Astrocyte (in vitro differentiated cells and primary cell): ENCODE measurements at places on chromosomes 2 and 18.
A peak's percentile ranks its signal among the peaks of the same experiment; 100 is the strongest.

- no peaks in the 10 kb centered on the region for H3K27me3 ChIP-seq
- H3K4me1 ChIP-seq, result no peaks in the 10 kb centered on the region
Measured at GRCh38 chr2:222088561-222088960, 210.2 kb downstream of the PAX3 start.

- no peak for DNase-seq
- H3K27me3 ChIP-seq, result no peaks in the 10 kb centered on the region
- H3K4me3 ChIP-seq, result peak overlapping the region; percentile 98
- peaks cover 21% of the 10 kb centered on the region for H3K36me3 ChIP-seq
- H3K27ac ChIP-seq, result peak overlapping the region; percentile 99
Measured at GRCh38 chr2:105399207-105399861, 483 bp upstream of the FHL2 start.

DNA sequence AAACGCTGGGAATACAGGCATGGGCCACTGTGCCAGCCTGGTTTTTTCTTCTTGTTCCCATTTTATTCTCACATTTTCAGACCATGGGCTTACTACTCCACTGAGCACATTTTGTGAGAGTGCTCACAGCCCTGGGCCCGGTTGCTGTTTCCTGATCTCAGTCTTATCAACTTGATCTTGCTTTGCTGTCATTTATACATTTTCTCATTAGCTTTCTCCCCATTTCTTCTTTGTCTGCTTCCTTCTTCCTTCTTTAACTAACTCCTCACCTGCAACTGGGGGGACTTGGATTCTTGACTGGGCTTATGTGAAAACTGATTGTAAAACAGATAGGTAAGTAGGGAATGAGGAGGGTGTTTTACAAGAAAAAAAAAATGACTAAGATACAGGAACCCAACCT is 117.3 kb downstream of the PLB1 start:
- H3K4me3 ChIP-seq, result no peak overlapping the region
- no peaks in the 10 kb centered on the region for H3K36me3 ChIP-seq
- peaks cover 24% of the 10 kb centered on the region for H3K4me1 ChIP-seq
- peak overlapping the region; percentile 45 for H3K27ac ChIP-seq

DNA sequence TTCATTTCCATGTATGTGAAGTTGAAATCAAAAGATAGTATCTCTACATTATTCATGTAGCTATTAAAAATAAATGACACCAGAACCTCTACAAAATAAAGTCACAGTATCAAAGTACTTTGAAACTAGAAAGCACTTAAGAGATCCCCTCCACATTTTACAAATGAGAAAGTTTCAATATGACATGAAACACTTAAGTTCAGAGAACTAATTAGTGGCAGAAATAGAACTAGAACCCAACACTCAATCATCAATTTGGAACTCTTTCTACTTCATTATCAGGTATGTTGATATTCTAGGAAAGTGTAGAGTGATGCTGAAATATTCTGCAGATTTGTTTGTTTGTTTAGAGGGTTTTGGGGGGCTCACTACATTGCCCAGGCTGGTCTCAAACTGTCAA is 145.6 kb downstream of the MEMO1 start:
- no peaks in the 10 kb centered on the region for H3K27me3 ChIP-seq
- peaks cover 9% of the 10 kb centered on the region for H3K36me3 ChIP-seq
- DNase-seq, result no peak
- H3K4me1 ChIP-seq, result no peaks in the 10 kb centered on the region
- no peak overlapping the region for H3K27ac ChIP-seq
- H3K4me3 ChIP-seq, result no peak overlapping the region

- H3K27me3 ChIP-seq, result no peaks in the 10 kb centered on the region
- H3K27ac ChIP-seq, result no peak overlapping the region
- no peaks in the 10 kb centered on the region for H3K36me3 ChIP-seq
- H3K4me1 ChIP-seq, result no peaks in the 10 kb centered on the region
Measured at GRCh38 chr2:18403921-18404522, 156.4 kb downstream of the RDH14 start.
